ENCODE measurements at places on chromosomes 6 and 20.

DNA sequence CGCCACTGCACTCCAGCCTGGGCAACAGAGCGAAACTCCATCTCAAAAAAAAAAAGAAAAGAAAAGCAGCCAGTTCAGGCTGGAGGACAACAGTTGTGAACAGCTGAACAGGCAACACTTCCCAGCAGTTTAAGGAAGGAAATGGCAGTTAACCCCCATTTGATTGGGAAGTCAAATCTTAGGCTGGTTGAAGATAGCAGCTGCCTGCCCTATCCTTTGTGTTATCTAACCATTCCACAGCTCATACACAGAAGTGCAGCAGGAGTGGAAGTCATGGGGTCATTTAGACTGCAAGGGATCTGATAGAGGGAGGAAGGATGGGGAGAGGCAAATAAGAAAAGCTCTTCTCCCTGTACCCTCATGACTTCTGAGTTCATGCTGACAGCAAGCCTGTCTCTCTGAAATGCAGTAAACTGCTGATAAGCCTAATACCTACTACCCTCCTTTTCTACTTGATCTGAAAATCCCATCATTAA, 35.3 kb downstream of the KCTD20 start:
- DNase-seq = no peak

- DNase-seq = no peak
These were observed 94.2 kb downstream of the TBC1D7 start for GRCh38 chr6:13234130-13234529.

GRCh38 chr6:36155662-36156061, 25.3 kb downstream of the MAPK13 start:
- no peak for DNase-seq

GRCh38 chr6:17389274-17389847, 4.0 kb upstream of the CAP2 start:
- DNase-seq = no peak

DNA sequence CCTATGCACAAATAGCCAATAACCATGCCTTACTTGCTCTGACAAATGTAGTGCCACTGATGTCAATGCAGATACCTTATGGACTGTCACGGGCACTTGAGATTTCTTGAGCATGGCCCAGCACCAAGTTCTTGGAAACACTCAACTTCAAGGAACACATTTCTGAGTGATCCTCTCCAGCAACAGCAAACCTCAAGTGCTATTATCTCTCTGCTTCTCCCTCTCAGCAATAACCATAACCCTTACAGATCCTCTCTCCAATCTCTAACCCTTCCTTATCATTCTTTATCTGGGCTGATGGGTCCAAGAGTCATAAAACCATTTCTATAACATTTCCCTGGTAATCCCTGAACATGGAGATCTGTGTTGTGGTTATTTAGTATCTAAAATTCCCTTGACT, 266.9 kb upstream of the STXBP5 start:
- DNase-seq = no peak

DNA sequence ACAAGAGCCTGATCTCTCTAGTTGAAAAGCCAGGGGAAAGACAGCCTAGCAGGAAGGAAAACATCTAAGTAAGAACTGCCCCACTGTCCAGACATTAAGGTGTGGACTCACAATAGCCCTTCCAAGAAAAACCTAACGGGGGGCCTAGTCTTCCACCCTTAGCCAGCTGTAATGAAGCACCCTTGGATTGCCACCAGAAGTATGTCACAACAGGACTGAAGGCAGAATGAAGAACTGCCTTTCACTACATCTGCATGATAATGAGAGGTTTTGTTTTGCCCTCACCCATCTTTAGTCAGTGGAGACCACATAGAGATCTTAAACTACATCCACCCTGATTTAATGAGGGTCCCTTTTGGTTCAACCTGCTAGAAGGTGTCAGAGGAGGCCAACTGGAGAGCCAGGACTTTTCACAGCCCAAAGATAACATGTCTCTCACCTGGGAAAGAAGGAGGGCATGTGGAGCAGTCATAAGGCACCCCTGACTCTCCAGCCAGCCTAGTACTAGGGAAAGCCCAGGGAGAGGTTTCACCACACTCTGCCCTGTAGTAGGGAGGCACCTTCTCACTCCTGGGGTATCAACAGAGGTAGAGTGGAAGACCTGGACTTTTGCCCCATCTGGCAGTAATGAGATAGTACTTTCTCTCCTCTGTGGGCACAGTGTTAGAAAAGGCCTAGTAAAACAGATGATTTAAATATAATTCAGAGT, 1017.4 kb upstream of the MANEA start:
- DNase-seq = no peak

GRCh38 chr6:14757418-14757817, 488.5 kb upstream of the JARID2 start:
- DNase-seq = no peak

DNA sequence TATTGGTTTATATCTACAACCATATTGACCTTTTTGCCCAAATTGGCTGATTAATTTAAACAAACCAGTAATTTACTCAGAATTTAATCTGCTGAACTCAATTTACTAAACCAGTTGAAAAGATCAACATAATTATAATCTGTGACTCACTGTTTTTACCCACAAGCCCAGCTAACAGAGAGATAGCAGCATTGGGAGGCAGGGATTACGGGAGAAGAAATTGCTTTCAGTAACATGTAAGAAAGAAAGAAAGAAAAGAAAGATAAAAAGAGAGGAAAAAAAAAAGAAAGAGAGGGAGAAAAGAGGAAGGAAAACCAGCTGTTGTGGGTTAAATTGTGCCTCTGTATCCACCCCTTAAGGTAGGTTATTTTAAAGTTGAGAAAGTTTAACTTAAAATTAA, 13.3 kb upstream of the RHAG start:
- DNase-seq = no peak

GRCh38 chr6:21208081-21208795, 385.3 kb upstream of the SOX4 start:
- no peak for DNase-seq

- no peak for DNase-seq
These were observed 38.9 kb downstream of the OR2B2 start for GRCh38 chr6:27873021-27873940.

- no peak for DNase-seq
These were observed 6.0 kb downstream of the MTFR2 start for GRCh38 chr6:136244061-136244616.

GRCh38 chr6:158337332-158337731, 25.1 kb downstream of the TULP4 start:
- no peak for DNase-seq

DNA sequence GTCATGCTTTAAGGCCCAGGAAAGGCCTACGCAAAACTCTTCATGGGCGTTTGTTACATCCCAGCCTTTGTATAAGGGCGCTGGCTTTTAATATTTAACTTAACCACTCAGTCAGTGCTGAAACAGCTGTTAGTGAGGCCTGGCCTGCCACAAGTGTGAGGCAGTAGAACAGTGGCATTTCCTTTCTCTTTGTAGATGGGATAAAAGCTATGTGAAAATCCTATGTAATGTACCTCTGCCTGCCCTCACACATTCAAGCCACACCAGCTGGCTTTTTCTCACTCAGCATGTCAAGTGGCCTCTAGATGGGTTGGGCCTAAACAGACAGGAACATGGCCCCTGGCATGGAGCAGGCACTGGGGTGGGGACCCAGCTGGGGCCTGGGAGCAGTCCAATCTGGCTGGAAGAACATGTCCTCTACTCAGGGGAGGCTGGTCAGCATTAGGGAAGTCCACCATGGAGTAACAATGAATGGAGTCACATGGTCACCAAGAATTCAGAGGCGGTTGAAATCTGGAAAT, 20.7 kb downstream of the CGA start:
- DNase-seq = no peak

DNA sequence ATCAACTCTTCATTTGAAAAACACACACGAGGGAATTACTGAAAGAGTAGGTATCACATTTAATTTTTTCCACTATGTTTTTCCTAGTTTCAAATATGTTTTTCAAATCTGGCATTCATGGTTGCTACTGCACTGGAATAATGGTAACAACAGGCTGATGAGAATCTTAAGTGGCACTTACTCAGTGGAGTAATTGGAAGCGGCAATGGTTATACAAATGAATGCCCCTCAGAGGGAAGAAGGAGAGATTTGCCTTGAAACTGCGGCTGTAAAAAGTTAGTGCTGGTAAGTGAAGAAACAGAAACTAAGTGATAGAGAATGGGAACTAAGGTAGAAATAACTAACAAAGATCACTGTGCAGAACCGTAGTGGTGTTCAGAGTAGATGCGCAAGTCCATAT, 41.0 kb upstream of the PDE7B start:
- no peak for DNase-seq

- DNase-seq = no peak
These were observed 50.7 kb upstream of the CD83 start for GRCh38 chr6:14066782-14067406.

GRCh38 chr6:30841644-30842504, 42.4 kb upstream of the DDR1 start:
- DNase-seq = no peak

- DNase-seq = no peak
These were observed 411.8 kb downstream of the CDKAL1 start for GRCh38 chr6:20946022-20946421.

- DNase-seq = no peak
These were observed 226.2 kb downstream of the EYA4 start for GRCh38 chr6:133467231-133467981.

GRCh38 chr6:161031721-161032495, 40.3 kb downstream of the MAP3K4 start:
- no peak for DNase-seq

DNA sequence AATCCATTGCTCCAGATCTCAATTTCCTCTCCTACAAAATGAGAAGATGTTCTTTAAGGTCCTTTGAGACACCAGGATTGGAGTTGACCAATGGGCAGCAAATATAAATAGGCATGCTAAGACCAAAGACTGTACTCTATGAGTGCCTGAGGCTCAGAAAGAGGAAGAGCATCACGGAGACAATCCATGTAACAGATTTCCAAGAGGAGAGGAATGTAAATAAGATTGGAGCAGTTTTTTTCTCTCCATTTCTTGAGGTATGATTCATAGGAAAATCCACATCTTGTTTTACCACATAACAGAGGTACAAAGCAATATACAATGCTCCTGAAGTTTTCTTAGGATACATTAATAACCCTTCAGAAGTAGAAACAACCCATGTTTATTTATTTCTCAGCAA, 109.8 kb downstream of the UBE3D start:
- no peak for DNase-seq

DNA sequence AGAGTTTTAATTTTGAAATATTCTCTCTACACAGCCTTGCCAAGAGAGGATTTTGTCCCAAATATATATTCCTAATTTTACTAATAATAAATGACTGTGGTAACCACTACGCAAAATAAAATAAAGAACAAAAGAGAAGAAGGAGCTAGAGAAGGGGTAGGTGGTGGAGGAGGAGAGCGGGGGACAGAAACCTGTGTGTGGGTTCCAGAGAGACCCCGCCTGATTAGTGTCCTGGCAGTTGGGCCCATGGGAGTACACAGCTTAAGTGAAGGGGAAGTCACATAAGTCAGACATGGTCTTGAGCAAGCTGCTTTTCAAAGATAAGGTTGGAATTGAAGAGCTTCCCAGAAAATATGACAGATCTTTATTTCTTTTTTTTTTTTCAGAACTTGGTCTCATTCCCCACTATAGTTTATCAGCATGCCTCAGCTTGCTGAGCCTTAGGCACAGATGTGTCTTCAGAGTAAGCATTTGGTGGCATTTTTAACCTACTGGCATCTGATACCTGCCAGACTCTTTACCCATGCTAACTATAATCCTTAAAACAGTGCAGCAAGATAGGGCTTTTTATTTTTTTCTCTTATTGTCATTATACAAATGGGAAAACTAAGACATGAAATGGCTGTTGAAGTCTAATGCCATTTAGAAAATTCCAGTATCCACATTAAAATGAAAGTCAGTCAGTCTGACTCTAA, 9.6 kb upstream of the RHAG start:
- DNase-seq = no peak

- peak; percentile 27 for DNase-seq
These were observed 5.9 kb upstream of the UNC93A start for GRCh38 chr6:167285077-167285770.

- no peak for DNase-seq
These were observed 10.4 kb downstream of the LOC128125822 start for GRCh38 chr6:63582579-63583231.

GRCh38 chr20:40648210-40649072, 40.6 kb downstream of the MAFB start:
- DNase-seq = no peak

- no peak for DNase-seq
These were observed 167.5 kb downstream of the SOD2 start for GRCh38 chr6:159525445-159526025.

- DNase-seq = no peak
These were observed 10.1 kb downstream of the HMGCLL1 start for GRCh38 chr6:55568808-55569439.

DNA sequence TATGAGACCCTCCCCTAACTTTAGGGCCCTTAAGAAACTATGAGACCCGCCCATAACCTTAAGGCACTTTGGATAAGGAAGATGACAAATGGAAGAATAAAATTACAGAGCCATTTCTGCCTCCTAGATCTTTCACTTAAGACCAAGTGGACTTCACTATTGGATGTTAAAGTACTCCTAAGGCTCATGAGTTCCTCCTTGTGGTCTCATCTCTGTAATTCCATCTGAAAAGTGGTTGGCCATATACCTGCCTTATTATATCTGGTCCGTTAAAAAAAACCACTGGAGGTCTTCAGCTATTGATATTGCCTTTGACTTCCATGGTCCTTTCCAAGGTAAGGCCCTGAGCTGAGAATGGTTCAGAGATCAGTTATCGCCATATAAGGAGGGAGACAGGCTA, 310.3 kb downstream of the EYA4 start:
- DNase-seq = no peak

- DNase-seq = no peak
These were observed 20.3 kb downstream of the SYNDIG1 start for GRCh38 chr20:24489631-24490260.

DNA sequence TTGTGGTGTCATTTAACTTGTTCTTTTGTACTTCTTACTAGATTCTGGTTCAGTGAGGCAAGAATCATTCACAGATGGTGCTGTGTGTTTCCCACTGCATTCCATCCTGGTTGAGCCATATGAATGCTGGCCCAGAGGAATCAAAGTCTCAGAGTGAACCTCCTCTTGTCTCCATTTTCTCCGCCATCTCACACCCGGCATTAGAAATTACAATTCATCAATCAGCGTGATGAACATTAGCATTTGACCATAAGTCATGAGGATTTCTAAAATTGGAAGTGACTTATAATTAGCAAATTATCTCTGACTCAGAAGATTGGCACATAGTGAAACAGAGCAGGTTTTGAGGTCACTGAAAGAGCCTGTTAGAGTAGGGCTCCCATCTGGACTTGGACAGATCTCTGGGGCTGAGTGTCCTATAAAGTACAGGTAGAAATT, 25.2 kb downstream of the TNFAIP3 start:
- DNase-seq = no peak

- DNase-seq = no peak
These were observed 117.9 kb upstream of the THBS2 start for GRCh38 chr6:169371344-169372127.

- DNase-seq = no peak
These were observed 338.2 kb downstream of the SOX4 start for GRCh38 chr6:21931641-21932335.
